ENCODE measurements at places on chromosomes 11 and 22.

GRCh38 chr22:24554313-24555164, at the start of gene GUCD1:
TSS of gene GUCD1 (minus strand) at chr22:24555138. CDS start at chr22:24554991, 147 bp downstream.
- peak; percentile 17 for DNase-seq

GRCh38 chr11:113725407-113725806, 19.3 kb upstream of the TMPRSS5 start:
- DNase-seq: no peak

DNA sequence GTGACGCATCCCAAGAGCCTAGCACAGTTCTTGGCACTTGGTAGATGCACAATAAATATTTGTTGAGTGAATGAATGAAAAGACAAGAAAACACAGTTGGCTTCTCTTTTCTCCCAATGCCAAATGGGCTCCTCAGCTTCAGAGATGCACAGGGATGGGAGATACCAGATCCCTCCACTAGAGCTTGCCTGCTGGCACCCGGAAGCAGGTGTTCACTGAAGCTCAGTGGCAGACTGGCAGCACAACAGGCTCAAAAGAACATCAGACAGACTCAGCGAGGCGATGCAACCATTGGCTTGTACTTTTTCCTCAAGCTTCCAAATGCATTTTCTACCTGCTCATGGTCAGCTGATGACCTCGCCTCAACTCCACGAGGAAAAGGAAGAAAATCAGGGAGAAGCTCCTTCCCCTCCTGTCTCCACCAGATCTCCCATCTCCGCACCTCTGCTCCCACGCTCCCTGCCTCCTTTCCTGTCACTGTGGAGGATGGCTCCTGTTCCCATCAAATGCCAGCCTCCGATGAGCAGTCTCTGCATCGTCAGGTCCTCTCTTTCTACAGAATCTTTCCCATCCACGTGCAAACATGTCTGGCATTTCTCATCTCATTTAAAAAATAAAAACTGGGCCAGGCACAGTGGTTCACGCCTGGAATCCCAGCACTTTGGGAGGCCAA, 5.8 kb downstream of the RAPSN start:
- no peak for DNase-seq

DNA sequence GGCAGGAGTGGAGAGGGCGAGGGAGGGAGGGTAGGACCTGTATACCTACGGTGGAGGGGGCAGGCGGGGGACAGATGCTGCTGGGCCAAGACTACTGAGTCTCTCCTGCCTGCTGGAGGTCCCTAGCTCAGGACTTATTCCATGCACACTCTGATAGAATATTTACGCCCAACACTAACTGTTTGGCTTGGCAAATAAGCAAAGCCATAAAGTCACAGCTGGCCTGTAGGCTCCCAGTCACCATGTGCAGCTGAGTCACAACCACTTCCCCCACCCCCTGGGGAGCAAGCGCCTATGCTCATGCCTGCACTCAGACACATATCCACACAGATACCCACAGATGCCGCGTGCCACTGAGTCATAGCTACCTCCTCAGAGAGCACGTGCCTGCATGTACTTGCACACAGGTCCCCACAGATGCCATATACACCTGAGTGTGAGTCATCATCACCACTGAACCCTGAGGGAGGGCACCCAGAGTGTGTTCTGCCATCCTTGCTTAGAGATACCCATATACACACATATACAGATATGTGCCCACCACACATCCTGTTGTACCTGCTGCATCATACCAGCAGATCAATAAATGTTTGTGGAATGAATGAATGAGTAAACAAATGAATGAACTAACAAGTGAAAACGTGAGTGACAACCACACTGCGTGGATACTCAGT, 95.8 kb downstream of the SWAP70 start:
- peak; percentile 46 for DNase-seq

DNA sequence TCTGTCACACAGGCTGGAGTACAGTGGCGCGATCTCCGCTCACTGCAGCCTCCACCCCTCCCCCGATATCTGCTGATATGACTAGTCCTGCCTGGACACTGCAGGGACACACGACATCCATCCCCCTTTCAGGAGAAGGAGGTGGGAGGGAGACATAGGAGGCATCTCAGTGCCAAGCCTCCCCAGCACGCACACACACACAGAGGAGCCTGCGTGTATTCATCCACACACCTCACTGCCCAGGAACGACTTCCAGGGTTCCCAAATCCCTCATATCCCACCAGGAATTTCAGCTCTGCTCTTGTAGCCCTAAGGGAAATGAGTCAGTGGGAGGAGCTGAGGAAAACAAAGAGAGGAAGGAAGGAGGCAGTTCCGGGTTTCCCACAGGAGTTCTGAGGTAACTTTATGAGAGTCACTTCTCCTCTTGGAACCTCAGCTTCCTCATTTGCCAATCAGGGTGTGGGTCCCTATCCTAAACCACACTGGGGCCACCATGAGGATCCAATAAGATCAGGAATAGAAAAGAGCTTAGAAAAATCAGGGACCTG, 37.2 kb upstream of the ACER3 start:
- no peak for DNase-seq

DNA sequence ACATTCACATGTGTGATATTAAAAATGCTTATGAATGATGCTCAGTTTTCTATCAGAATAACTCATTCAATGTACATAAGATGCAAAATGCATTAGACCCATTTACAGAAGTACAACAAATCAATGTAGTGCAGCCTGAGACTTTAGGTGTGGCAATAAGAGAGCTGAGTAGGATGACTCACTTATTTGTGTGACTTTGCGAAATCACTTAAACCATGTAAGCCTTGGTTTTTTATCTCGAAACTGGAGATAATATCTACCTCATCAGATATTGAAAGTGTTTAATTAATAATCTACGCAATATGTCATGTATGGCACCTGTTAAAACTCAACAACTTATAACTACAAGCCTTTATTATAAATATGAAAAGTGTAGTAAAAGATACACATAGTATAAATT, 105.7 kb upstream of the LUZP2 start:
- DNase-seq: no peak
